ENCODE measurements at places on chromosomes 1 and 21. TPM values are rescaled to one million over a fixed set of nuclear protein-coding genes. Genes with fewer than 3 reads are reported as not detected.
A peak's percentile ranks its signal among the peaks of the same experiment; 100 is the strongest.

C1orf105 gene
- total RNA-seq: not detected

F13B gene
- not detected for total RNA-seq

PROK1 gene
- not detected for total RNA-seq

ETNK2 gene
- 14.4 TPM for total RNA-seq

HUNK gene
- total RNA-seq: 0.17 TPM

LIN28A gene
- total RNA-seq: not detected

UQCRHL gene
- 3.2 TPM for total RNA-seq

MYOG gene
- not detected for total RNA-seq

MMEL1 gene
- total RNA-seq: not detected

TFF3 gene
- total RNA-seq: not detected

S100A7 gene
- total RNA-seq: 0.37 TPM

USH2A gene
- not detected for total RNA-seq

FCRL4 gene
- not detected for total RNA-seq

EXTL1 gene
- total RNA-seq: 0.04 TPM

CCDC30 gene
- total RNA-seq: 0.54 TPM

PGBD2 gene
- 3.4 TPM for total RNA-seq

DHCR24 gene
- total RNA-seq: 310 TPM

KLHL17 gene
- total RNA-seq: 16.6 TPM

- DNase-seq: peak; percentile 81
These were observed 9.1 kb upstream of the TMEM61 start for GRCh38 chr1:54971317-54971791.

DNA sequence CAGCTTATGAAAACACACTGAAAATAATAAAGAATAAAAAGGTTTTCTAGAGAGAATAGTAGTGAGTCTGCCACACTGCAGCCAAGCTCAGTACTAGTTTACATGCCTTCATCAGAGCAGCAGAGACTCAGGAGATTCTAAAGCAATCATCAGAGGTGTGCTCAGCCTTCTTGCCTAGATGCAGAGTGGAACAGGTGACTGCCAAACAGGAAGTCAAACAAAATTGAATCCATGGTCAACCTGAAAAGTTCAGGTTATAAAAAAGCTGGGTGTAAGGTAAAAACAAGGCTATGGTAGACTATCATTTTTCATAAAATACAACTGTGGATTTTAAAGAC, 165.3 kb upstream of the C1orf105 start:
- DNase-seq: no peak

DNA sequence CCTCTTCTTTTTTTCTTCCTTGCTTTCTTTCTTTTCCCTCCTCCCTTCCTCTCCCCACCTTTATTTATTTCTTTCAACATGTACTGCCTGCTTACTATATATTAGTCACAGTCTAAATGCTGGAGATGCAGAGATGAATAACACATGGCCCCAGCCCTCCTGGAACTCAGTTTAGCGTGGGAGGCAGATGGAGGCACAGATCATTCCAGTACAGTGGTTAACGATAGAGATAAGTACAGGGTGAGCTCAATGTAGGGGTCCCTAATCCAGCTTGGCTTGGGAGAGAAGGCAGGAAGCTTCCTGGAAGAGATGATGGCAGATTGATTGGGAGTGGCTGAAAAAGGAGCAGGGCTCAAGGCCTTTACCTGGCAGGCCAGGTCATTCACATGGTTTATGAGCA, 55.6 kb upstream of the PPP2R5A start:
- no peak for DNase-seq

DNA sequence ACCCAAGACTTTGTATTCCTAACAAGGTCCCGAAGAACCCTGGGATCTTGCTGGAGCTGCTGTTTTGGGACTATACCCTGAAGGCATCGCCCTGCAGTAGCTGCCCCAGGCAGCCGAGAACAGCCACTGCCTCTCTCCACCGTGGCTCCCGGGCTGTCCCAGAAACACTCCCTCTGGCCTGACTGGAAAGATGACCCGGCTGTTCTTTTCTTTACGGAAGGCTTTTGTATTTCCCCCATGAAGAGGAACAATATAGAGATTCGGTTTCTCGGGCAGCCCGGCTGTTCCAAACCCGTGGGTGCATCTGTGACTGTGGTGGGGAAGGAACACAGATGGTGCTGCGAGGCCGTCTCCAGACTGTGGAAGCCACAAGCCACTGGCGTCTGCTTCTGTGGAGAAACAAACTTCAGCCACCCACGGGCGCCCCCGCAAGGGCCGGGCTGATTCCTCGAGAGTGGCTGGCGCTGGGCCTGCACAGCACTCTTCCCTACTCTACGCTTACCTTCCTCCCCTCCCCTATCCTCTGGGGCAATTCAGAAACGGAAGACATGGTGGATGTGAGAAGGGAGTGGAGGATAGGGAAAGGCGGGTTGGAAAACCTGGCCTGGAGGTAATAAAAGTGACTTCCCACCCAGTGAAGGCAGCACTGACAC, 33.7 kb upstream of the VASH2 start:
- peak; percentile 20 for DNase-seq

DNA sequence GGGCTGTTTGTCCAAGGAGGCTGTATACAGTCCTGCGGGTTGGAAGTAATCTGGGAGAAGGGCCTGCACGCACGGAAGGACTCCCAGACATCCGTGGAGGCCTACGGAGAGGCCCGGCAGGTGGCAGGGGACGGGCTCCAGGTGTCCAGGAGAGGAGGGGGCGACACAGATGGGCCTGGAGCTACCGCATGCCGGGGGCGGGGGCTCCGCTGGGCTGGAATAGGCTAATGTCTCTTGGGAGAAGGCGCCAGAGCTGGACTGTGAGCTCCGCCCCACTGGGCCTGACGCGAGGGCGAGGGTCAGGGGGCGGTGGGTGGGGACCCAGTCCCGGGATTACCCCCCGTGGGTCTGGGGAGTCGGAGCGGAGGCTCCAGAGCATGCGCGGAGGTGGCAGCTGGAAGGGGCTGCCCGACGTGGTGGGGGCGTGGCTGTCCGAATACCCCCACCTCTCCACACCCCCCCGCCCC, 659 bp downstream of the AGO1 start:
- no peak for DNase-seq

DNA sequence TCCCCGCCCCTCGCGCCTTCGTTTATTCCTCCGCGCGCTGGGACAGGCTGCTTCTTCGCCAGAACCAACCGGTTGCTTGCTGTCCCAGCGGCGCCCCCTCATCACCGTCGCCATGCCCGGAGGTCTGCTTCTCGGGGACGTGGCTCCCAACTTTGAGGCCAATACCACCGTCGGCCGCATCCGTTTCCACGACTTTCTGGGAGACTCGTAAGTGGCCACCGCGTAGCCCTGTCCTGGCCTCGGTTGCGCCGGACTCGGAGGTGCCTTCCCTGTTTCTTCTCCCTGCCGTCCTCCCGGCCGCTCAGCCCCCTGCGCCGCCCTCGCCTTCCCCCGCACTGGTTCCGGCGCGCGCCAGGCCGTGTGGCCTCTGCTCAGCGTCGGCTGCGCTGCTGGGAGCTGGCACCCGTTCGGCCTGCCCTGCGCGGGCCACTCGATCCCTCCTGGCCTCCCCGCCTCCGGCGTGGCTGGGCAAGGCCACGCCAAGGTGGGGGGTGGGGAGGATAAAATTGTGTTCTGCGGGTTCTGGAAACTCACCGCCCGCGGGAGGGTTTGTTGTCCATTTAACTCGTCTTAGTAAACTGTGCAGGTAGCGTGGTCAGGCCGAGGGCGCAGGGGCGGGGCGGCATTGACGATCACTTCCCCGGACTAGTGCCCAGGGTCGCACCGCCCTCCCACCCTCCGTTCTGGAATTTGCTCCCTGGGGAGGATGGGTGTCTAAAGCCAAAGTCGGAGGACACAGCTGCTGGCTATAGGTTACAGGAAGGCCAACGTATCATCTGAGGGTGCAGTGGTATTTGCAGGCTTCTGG, at the start of gene PRDX6:
Gene PRDX6 (plus strand): TSS at position 50 of the 808 bp plus-strand sequence. CDS start 63 bp downstream, at position 113.
- peak; percentile 66 for DNase-seq

- peak; percentile 92 for DNase-seq
These were observed 43.4 kb upstream of the PIGV start for GRCh38 chr1:26744075-26744959.

- DNase-seq: no peak
These were observed 50.6 kb downstream of the NPHP4 start for GRCh38 chr1:5941671-5942070.

DNA sequence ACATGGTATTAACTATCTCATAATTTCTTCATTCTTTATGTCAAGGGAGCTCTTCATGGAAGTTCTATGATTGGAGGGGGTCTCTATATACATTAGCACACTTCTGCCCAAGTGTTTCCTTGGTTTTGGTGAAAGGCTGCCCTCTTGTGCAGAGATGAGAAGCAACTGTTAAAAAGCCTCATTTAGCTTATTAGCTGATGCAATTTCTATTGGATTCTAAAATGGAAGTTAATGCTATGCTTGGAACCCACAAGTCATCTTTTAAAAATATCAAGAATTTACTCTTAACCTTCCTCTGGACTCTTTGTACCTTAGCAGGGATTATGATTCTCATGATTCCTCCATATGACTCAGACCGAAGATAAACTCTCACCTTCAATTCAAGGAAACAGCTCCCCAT, 328.9 kb downstream of the PTBP2 start:
- no peak for DNase-seq

DNA sequence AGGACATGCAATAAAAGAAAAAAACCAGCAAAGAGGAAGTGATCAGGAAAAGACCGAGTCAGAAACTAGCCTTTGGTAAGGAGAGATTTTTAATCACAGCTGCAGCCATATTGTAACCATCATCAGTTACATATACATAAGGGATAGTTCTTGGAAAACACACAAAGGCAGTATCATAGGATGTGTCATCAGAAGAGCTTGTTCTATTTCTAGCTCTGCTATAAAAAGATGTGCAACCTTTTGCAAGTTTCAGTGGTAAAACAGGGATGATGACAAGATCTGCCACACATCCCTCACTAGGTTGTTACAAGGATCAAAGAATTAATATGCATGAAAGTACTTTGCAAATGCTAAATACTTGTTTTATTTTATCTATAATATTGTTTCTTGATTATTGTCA, 342.0 kb downstream of the VAV3 start:
- peak; percentile 65 for DNase-seq

- no peak for DNase-seq
These were observed 75.9 kb downstream of the ZSCAN20 start for GRCh38 chr1:33548319-33548718.

DNA sequence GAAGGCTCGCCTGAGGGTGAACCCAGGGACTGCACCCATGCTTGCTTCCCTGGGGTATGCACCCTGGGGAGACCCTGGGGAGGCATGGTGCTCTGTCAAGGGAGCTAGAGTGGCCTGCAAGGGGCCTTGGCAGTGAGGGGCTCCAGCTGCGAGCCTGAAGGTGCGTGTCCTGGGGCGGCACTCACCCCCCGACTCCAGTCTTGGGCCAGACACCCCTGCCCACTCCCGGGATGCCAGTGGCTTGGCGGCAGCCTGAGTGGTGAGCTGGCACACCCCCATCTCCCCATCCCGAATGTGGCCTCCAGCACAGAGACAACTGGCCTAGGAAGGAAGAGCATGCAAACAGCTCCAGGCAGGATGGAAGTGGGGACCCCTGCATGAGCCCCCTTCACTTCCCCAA, 2.6 kb downstream of the SUMO3 start:
- no peak for DNase-seq

GRCh38 chr1:101506541-101507164, 269.8 kb downstream of the S1PR1 start:
- DNase-seq: peak; percentile 50

GRCh38 chr1:156401041-156401574, 32.1 kb downstream of the RHBG start:
- no peak for DNase-seq

GRCh38 chr1:151037032-151037431, 646 bp downstream of the BNIPL start:
- no peak for DNase-seq

- DNase-seq: no peak
These were observed 735.9 kb downstream of the KCNT2 start for GRCh38 chr1:195872376-195872775.

Measured in foreskin keratinocyte (primary cell).